ENCODE measurements at places on chromosomes 13 and 19.
A peak's percentile ranks its signal among the peaks of the same experiment; 100 is the strongest.

DNA sequence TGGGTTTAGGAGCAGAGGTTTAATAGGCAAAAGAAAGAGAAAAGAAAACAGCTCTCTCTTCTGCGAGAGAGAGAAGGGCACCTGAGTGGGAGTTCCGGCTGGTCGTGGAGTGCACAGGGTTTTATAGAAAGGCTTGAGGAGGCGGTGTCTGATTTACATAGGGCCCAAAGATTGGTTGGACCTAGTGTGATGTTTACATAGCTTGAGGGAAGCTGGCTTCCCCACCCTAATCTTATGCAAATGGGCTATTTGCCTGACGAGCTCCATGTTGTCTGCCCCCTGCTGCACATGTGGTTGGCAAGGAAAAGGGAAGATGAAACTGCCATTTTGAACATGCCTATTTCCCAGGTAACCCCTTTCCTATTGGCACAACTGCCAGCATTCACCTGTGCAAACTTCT, 21.5 kb upstream of the MEDAG start:
- peak; percentile 6 for DNase-seq

DNA sequence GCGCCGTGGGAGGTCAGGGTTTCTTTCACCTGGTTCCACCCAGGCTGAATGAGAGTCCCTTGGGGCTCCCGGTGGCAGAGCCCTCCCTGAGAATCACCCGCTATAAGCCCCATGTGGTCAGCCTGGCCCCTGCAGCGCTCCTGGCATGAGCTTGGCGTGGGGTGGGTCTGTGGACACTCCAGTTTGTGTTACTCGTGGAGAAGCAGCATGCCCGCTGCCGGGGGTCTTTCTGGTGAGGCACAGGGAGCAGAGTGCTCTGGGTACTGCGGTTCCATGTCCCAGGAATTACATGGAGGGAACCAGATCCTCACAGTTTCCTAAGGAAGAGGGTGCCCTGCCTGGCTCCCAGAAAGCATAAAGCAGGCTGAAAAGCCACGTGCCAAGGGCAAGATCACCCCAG, 62.2 kb downstream of the SMARCA4 start:
- DNase-seq: no peak

GRCh38 chr13:25733696-25734435, 317.9 kb downstream of the SHISA2 start:
- no peak for DNase-seq

GRCh38 chr13:73467125-73467524, 408.3 kb downstream of the KLF5 start:
- DNase-seq: no peak

DNA sequence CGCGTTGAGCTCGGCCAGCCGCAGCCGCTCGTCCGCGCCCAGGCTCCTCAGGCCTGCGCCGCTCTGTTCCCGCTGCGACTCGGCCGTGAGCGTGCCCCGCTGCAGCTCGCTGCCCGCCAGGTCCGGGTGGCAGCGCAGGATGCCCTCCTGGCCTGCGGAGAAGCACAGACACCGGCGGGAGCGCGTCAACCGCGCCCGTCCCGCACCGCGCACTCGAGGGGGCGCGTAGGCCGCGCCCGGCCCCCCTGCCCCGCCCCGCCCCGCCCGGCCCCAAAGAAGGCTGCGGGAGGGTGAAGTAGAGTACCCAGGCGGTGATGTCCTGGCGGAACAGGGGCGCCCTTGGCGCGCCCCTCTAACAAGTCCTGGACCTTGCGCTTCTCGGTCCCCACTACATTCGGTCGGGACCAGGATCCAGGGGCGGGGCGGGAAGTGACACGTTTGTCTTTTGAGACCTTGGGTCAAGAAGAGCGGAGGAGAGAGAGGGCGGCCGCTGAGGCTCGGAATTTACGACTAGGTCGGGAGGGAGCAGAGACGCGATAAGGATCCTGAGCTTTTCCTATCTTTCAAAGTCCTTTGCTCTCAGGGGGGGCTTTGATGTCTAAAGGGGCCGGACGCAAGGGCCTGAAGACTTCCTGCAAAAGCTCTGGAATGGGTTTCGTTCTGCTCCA, 9.3 kb upstream of the CDX2 start:
- no peak for DNase-seq

DNA sequence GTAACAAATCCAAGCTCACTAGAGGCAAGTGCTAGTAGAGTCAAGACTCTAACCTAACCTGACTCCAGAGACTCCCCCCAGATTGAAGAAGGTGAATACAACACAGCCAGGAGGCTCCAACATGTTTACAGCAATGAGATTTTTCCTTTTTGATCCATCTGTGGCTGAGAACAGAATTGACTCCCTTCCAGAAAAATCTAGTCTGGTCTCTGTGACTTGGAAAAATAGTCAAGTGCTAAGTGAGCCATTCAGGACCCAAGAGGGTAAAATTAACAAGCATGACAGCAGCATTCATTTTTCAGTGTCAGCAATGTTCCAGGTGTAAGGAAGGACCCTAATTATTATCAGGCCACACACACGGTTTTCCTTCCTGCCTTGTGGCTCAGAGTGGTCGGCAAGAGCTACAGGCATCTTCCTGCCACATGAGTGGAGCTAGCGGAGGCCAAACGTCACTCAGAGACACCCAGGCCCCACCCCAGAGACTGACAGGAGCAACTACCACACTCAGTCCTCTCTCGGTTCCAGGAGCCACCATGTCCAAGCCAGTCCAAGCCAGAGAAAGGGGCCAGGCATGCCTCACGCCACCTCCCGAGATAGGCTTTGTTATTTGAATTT, 395.1 kb downstream of the FOXO1 start:
- no peak for DNase-seq

DNA sequence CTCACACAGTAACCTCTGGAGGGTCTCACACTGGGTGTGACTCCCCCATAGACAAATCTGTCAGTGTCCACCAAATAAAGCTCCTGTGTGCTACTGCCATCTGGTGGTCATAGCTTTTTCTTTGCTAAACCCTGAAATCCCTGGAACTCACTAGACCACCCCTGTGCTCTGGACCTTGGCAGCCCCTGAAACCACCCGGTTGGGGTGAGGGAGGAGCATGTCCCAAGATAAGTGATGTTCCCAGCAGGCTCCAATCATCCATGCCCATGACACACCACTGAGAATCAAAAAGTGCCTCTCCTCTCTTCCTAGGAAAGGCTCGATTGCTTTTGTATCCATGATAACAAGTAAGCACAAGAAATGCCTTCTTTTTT, 6.5 kb upstream of the HSD17B14 start:
- DNase-seq: peak; percentile 42

GRCh38 chr13:44136696-44137268, 236.8 kb upstream of the SERP2 start:
- no peak for DNase-seq

GRCh38 chr19:41606215-41606837, 20.5 kb downstream of the CEACAM4 start:
- DNase-seq: no peak

DNA sequence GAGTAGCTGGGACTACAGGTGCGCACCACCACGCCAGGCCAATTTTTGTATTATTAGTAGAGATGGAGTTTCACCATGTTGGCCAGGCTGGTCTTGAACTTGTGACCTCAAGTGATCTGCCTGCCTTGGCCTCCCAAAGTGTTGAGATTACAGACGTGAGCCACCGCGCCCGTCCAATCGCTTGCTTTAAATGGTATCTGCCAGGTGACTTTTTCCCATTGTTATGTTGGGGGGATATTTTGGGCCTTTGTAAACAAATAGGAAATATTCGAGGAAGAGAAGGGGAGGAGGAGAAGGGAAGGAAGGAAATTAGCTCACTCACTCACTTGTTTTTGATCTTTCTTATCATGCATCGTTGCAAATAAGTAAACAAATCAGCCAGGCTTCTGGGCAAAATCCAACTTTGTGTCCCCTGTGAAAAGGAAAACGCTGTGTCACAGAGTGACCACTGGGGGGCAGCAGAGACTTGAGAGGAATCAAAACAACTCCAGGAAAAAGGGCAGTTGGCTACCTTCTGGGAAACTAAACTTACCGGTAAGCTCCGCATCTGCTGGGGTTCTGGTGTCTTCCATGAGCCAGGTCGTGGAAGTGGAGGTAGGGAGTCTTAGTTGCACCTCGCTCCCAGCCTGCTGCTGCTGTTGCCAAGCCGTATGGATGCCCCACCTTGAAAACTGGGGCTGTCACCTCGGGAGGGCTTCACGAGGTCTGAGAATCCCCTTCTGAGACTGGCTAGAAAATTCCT, 9.3 kb upstream of the RANBP3 start:
- peak; percentile 91 for DNase-seq

DNA sequence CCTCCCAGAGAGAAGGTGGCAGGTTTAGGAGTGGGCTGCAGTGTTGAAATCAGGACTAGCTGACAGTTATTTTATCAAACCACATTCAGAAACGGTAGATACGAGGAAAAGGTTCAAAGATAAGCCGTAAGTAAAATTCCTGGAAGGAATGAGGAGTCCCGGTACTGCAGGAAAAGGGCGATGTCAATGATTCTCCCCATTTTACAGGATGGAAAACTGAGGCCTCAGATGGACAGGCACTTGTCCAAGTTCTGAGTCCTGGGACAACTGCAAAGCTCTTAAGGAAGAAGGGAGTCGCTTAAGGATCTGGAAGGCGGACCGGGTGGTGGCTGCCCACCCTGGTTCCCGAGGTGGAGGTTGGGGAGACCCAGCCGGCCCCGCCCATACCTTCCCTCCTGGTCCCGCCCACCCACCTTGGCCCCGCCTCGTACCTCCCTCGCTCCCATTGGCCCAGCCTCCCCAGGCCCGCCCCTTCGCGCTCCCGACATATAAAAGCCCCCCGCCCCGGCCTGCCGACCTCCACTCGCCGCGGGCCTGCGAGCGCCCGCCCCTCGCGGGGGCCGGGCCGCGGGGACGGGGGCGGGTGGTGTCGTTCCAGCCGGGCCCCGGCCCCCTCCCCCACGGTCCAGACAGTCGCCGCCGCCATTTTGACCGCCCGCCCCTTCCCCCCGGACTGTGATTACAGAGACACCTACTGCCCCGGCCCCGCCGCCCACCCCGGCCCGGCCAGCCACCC, 603 bp downstream of the RFX1 start:
- peak; percentile 83 for DNase-seq

DNA sequence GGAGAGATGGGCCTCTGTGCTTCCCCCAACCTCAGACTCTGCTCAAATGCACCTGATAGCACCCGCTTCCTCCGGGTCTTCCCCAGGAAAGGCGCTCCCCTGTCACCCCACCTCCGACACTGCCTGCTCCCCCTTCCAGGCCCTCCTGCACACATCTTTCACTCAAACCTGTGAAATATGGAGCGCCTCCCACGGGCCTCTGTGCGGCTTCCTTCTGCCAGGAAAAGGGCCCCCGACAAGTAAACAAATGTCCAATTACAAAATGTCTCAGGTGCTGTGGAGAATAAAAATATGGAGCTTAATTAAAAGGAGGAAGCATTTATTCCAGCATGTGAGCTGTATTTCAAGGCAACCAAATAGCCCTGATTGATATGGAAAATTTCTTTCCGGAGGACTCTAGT, 15.6 kb upstream of the CCNE1 start:
- DNase-seq: no peak

DNA sequence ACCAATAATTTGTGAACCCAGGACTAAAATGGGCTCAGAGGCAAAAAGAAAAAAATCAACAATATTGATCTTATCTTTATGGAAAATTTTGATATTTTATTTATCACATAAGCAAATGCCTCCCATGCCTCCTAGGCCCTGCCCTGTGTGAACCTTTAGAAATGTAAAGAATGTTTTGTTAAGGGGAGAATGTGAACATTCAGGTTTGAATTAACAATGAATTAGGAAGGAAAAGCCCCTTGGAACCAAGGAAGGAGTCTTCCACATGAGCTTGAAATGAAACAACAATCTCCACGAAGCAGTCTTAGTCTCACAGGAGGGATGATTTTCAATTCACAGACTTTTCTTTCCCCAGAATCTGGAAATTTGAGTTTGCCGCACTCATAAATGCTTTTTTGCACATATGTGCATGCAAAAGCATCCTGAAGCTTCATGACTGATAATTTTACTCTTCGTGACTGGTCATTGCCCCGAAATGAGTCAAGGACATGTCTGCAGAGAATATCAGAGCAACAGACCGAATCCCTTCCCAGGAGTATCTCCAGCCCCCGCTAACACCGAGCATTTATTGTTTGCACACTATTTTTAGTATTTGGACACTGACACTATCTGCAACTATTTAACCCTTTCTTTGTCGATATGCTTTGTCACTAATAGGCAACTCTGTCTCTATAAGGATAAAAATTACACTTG, 135.2 kb downstream of the DCT start:
- DNase-seq: no peak

GRCh38 chr13:82407321-82407720, 1475.0 kb downstream of the SLITRK1 start:
- DNase-seq: no peak

- no peak for DNase-seq
These were observed 14.1 kb downstream of the PRAM1 start for GRCh38 chr19:8488365-8488764.

DNA sequence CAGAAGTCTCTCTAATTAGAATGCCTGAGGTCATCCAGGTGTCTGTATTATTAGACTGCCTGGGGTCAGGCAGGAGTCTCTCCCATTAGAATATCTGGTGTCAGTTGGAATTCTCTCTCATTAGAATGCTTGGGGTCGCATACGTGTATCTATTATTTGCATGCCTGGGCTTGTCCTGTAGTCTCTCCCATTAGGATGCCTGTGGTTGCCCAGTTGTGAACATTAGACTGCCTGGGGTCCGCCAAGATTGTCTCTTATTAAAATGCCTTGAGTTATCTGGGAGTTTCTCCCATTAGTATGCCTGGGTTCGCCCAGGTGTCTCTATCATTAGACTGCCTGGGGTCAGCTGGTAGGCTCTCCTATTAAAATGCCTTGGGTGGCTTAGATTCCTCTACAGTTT, 1494.7 kb downstream of the UQCRFS1 start:
- DNase-seq: no peak

DNA sequence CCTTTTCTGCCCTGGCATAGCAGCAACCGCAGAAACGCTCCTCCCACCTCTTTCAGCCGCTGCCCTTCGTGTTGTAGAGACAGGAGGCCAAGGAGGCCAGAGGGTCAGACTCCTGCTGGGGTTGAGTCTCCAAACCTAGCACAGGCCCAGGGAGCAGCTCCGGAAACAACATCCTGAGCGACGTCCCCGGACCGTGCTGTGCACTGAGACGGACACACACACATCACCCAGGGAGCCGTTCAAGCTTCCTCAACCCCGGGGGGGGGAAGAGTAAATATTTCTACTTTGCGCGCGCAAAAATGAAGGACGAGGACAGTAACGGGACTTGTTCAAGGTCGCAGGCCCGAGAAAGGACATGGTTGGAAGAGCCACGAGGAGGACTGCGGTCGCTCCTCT, 657 bp downstream of the ZNF550 start:
- no peak for DNase-seq
